ENCODE measurements at places on chromosomes 13 and 19.
A peak's percentile ranks its signal among the peaks of the same experiment; 100 is the strongest.

DNA sequence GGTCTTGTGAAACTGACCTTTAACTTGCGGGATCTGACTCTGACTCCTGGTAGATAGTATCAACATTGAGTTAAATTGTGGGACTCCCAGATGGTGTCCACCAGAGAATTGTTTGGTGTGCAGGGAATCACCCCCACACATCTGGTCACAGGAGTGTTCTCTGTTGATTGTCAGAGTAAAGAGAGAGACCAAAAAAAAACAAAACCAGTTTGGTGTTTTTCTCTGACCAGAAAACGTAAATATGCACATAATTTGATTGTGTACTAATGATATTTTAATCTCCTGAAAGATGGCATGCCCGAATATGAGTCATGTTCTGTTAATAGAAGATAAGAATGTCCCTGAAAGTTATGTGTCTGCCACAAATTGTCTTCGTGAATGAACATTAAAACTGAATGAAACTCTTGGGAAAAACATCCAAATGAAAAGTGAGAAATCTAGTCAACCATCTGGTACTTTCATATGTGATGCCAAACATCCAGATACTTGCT, 118.5 kb upstream of the GPC6 start:
- no peak for DNase-seq

DNA sequence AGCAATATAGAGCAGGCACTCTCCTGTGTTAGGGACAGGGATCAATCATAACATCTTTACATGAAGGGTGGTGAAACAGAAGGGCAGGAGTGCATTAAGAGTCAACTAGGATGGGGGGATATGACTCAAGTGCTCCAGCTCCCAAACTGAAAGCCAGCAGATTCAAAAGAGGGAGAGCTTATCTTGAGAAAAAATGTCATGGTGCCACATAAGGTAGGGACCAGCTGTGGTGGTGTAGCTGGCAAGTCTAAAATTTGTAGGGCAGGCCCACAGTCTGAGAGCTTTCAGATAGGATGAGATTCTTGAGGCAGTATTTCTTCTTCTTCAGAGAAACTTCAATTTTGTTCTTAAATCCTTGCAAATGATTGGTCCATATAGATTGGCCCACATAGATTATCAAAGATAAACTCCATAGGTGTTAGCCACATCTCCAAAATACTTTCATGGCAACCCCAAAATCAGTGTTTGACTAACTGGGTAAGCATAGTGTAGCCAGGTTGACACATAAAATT, 19.1 kb downstream of the DNAJC15 start:
- no peak for DNase-seq

DNA sequence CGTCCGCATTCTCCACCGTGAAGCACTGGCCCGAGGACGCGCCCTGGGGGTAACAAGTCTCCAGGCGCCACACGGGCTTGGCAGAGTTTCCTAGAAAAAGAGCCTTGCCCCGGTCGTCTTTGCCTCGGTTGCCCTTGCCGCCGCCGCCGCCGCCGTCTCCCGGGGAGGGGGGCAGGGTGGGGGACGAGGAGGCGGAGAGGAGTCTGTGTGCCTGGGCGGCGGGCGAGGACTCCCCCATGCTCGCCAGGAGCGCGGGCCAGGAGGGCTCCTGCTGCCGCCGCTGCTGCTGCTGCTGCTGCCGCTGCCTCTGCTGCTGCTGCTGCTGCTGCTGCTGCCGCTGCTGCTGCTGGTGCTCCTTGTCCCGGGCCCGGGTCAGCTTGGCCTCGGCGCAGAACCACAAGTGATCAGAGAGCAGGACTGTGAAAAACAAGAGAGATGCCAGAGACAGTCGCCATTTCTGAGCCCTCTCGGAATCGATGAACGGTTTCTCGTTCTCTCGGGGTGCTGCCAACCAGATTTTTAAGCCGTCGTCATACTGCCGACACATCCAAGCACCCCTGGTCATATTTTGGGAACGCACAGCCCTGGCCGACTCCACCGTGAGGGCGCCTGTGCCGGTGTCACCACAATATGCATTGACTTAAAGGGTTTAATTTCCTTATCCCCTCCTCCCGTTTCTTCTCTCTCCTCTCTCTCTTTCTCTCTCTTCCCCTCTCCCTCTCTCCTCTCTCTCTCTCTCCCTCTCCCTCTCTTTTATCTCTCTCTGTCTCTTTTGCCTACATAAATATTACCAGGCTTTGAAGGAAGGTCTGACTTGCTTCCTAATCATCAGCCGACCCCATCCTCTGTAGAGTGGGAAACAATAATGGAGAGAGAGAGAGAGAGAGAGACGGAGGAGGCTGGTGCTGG, 349.1 kb downstream of the LIG4 start:
- peak; percentile 31 for DNase-seq

- no peak for DNase-seq
Observed at GRCh38 chr13:52931131-52931530, 82.7 kb upstream of the PCDH8 start.

GRCh38 chr19:39539518-39540332, at the start of gene EID2:
EID2 (minus strand) TSS chr19:39540161; CDS start chr19:39540079, 82 bp downstream.
- DNase-seq: peak; percentile 97

Data from GM13977 (cell line).